Liver (tissue), 10 donors: ENCODE measurements at places on chromosomes 11 and 22.

DNA sequence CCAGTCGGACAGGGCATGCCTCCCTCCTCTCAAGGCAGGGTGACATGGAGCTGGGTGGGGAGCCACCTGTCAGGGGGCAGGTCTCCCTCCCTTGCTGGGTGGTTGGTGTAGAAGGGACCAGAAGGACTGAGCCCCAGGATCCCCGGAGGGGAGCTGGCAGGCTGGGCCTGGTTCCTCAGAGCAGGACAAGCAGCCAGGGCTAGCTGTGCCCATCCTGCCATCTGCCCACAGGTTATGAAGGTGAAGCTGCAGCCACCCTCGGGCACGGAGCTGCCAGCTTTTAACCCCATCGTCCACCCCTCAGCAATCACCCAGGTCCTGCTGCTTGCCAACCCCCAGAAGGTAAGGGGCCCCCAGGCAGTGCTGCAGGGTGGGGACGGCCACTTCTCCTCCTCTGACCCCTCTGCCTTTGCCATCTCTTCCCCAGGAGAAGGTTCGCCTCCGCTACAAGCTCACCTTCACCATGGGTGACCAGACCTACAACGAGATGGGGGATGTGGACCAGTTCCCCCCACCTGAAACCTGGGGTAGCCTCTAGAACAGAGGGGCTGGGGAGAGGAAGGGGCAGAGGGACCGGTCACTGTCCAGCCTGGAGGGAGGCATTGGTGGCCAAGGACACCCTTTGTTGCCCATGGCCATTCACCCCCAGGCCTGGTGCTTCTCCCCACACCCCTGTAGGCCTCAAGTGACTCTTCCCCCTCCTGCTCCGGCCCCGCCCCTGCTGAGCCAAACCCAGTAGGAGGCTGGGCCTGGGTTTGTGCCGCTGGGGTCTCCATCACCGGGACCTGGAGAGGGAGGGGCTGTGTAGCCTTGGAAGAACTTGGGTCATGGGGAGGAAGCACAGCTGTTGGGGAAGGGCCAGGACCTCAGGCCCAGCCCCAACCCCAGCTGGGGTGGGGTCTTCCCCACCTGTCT is 7.0 kb upstream of the SH3BP1 start:
- no peak for DNase-seq

DNA sequence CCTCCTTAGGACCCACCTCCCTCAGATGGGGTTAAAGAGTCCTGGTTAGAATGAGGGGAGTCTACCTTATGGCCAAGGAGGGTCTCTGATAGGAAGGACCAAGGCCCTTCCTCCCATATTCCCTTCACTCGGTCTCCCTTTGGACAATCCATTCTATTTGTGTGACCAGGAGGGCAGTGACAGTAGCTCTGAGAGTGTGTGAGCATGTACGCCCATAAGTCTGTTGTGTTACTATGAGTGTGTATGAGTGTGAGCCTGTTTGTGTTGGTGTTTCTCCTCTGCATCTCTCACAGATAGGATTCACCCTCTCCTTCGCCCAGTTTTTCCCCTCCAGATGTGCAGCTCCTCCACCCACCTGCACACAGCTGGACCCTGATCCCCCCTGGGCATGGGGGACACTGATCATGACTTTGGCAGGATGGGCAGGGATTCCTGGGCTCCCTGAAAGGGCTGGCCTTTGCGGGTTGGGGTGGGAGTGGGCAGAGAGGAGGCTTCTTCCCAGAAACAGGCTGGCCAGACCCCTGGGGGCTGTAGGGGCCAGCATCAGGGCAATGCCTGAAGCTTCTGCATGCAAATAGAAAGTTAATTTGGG is 14.5 kb downstream of the PHLDB1 start:
- DNase-seq, result no peak

GRCh38 chr22:32546496-32546895 is 71.9 kb downstream of the FBXO7 start:
- DNase-seq, result no peak

DNA sequence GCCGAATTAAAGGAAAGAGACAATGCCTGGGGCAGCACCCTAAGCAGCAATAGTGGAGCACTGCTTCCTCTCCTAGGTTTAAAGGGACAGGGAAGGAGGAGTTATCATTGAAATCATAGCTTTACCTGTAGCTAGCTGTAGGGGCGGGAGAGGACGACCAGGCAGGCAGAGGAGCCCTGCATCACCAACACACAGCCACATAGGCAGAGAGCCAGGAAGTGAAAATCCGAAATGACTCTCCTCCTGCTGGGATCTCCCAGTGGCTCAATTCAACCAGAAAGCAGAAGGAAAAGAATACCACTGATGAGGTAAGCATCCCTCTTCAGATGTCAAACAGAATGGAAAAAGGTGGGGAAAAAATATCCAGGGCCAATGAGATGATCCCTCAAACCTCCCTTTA is 20.4 kb downstream of the MRGPRX4 start:
- no peak for DNase-seq

DNA sequence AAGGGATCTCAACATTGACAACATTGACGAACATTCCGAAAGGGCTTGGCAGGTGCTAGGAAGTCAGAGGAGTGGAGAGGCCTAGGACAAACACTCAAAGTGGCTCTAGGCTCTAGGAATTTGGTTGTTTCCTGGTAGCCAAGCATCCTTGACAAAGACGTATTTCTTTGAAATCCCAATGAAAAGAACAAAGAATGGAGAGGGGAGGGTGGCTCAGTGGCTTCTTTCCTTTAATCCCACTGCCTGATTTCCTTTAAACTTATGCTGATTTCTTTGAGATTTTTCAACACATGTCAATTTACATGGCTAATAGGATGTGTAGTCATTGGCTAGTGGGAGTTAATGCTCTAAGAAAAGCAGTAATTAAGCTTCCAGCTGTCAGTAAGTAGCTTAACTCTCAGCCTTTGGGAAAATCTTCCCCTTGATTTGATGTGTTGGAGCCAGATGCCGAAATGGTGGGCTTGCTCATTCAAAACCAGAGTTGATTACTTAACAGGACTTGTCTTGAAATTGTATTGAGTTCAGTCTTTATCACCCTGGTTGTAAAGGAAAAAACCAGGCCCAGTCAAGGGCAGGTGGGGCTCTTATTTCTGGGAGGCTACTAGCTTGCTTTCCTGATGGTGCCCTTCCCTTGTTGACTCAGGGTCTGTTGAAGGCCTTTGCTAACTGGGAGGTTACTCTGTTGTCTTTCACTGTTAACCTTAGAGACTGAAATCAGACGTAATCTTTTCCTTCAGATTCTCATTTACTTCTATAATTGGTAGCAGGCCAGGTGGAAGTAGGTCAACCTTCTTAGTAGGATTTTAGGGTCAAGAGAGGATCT is 44.6 kb upstream of the SORL1-AS1 start:
- DNase-seq, result no peak

GRCh38 chr22:18091916-18092526 is 14.2 kb downstream of the PEX26 start:
- DNase-seq, result peak; percentile 65

GRCh38 chr11:23976426-23976825 is 520.4 kb upstream of the LUZP2 start:
- DNase-seq, result no peak

DNA sequence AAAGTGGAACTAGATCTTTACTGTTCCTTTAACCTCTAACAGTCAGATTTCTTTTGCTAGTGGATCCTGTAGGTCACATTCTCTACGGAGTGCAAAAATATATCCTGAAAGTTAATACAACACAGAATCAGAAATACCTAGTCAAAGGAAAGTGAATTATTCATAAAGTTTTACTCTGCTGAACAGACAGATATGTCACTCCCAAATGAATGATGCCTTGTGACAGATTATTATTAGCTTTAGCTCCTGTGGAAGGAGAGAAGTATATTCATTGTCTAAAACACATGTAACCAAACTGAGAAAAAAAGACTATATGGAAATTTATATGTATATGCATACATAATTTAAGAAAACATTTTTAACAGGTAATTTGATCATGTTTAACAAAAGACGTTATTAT is 1497.2 kb upstream of the RAG2 start:
- no peak for DNase-seq

DNA sequence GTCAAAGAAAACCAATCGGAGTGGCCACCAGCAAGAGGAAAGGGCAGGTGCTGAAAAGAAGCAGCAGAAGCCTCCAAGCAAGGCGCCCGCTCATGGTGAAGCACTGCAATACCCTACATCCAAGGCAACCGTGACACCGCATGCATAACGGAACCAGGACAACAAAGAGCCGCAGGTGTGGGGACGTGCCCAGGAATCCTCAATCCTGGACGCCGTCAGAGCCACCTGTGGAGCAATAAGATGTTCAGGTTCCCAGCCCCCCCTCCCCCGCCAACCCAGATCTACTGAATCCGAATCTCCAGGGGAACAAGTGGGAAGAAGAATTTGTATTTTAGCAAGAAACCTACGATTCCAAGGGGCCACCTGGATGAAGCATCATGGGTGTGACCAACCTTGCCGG is 70.8 kb downstream of the SHANK2 start:
- peak; percentile 16 for DNase-seq

GRCh38 chr22:11629661-11630385 is 3898.2 kb upstream of the OR11H1 start:
- no peak for DNase-seq

- DNase-seq, result no peak
Observed at GRCh38 chr11:111793863-111794262, 27.7 kb upstream of the PPP2R1B start.

GRCh38 chr11:67606093-67606491 is 644 bp upstream of the NDUFV1 start:
- DNase-seq, result no peak

- DNase-seq, result no peak
Observed at GRCh38 chr22:35540595-35541253, at the start of gene RASD2. TSS of gene RASD2 (plus strand) at chr22:35540831. CDS start at chr22:35546810, 5,979 bp downstream.

DNA sequence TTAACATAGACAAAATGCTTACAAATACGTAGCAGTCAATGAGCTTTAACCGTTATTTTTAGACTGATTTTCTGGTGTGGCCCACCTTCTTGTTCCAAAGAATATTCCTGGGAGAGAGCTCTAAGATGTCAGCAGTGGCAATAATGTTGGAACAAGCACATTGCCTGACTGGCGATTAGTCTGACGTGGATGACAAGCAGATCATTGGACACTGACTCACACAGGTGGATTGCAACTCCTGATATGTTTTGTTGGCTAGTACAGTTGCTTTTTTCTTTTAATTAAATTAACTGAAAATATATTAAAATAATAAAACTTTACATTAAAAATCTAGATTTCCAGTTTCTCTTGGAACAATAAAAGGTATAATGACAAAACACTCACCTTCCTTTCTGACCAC is 78.0 kb downstream of the TENM4 start:
- DNase-seq, result no peak

GRCh38 chr22:50724616-50725015 is 13.4 kb upstream of the ACR start:
- no peak for DNase-seq

GRCh38 chr11:121574801-121575200 is 122.0 kb upstream of the SORL1-AS1 start:
- no peak for DNase-seq

- DNase-seq, result no peak
Observed at GRCh38 chr11:17294033-17294432, 17.5 kb downstream of the NUCB2 start.

GRCh38 chr11:81033779-81034540 is 1593.1 kb upstream of the TENM4 start:
- DNase-seq, result no peak

DNA sequence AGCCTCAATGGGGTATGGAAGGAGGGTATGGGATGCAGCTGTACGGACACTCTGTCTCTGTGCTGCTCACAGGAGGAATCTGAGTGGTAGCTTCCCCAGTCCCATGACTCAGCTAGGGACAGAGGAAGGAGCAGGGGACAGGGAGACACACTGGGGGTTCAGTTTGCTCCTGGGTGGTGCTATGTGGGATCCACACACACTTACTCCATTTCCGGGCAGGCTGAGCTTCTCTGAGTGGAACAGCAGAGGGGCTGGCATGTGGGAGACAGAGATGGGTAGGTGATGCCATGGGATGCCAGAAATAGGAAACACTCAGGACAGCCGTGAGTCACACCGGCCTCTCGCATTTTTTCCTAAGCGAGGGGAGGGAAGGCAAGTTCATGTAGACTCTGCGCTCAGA is 59.2 kb upstream of the KIRREL3 start:
- no peak for DNase-seq

- DNase-seq, result peak; percentile 65
Observed at GRCh38 chr11:128776424-128777284, 82.8 kb downstream of the FLI1 start.

- DNase-seq, result peak; percentile 45
Observed at GRCh38 chr11:32172848-32173834, 82.3 kb downstream of the RCN1 start.

GRCh38 chr11:111918390-111919256 is at the start of gene C11orf52:
TSS of gene C11orf52 (plus strand) at chr11:111918913. CDS start at chr11:111918973, 60 bp downstream.
- DNase-seq, result peak; percentile 58

DNA sequence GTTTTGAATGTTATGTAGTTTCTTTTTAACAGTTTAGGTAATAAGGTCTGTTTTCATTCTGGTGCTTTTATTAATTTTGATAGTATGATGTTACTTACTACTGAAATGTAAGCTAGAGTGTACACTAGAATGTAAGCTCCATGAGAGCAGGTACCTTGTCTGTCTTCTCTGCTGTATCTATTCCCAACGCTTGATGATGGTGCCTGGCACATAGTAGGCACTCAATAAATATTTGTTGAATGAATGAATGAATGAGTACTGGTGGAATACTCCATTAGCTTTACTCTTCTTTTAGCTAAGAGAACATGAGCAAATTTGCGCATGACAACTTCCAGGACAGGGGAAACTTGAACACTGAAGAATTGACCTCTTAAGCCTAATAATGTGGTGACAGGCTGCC is 6.6 kb upstream of the NAT10 start:
- DNase-seq, result no peak

- no peak for DNase-seq
Observed at GRCh38 chr11:57230316-57230715, 6.7 kb downstream of the APLNR start.

GRCh38 chr22:50701428-50702154 is 29.0 kb downstream of the SHANK3 start:
- no peak for DNase-seq

- DNase-seq, result no peak
Observed at GRCh38 chr11:96112192-96113128, 188.6 kb upstream of the MTMR2 start.

- no peak for DNase-seq
Observed at GRCh38 chr11:19625438-19625837, 87.2 kb upstream of the NAV2 start.

DNA sequence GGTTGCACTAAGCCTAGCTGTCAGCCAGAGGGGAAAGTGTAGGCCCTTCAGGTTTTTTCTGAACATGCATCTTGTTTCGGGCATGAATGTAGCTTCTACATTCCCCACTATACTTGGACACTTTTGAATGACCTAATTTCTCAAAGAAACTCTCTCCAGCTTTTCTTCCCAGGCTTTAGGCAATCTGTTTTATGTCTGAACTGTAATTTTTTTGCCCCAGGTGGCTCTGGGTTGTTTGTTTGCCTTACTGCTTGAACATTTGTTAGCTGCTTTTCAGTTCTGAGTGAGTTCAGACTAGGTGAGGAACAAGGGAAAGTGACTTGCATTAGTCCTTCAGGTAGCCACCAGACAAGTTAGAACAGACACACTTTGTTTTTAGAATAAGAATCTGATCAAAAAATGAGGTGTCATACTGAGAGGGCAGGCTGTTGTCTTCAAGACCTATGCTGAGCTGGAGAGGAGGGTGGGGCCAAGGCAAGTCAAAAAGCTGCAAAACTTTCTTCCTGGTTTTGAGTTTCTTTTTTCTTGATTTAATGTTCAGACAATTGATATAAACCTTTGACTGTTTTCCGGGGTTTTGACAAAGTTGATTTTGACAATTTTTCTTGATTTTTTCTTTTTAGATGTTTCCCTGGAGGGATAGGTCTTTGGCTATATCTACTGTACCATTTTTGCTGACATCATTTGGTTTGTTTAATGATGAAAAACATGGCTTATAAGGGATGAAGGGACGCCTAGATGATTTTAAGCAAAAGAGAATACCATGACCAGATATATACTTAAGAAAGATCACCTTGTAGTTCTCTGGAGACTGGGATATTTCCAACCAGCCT is 182.8 kb downstream of the WNT11 start:
- DNase-seq, result no peak
